ENCODE measurements at places on chromosomes 3 and 15.
A peak's percentile ranks its signal among the peaks of the same experiment; 100 is the strongest.

DNA sequence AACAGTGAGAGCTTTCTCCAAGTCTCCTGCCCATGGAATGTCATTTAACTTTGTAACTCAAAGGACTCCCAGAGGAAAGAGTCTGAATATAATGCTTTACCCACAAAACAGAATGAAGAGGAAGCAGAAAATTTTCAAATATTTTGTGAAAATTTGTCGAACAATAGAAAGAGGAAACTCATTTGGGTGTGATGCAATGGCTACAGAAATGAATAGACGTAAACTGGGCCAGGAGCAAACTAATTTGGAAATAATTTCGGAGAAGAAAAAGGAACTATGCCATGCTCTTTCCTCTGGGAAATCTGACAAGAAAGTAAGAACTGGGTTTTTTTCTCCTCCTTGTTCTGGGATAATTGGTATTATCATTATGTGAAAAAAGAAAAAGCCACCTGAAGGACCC lies 11.2 kb upstream of the SUMF1 start:
- DNase-seq, result no peak

- no peak for DNase-seq
Measured at GRCh38 chr15:48924528-48925393, 39.0 kb downstream of the SHC4 start.

- DNase-seq, result no peak
Measured at GRCh38 chr3:27578032-27578431, 93.8 kb upstream of the SLC4A7 start.

DNA sequence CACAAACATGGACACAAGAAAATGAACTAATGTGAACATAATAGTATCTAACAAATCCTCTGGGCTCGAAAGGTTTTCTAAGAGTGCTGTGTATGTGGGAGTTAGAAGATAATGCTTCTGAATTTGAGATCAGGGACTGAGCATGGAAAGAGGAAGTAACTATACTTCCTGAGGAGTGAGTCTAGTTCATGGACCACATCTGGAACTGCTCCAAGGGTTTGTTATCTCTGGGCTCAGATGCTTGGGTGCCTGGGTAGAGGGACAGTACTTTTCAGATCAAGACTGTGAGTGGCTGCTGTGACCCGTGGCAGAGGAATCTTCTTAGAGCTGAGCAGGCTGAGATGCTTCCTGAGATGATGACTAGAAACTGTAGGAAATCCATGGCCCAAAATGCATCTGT lies 28.5 kb downstream of the TBC1D23 start:
- DNase-seq, result no peak

DNA sequence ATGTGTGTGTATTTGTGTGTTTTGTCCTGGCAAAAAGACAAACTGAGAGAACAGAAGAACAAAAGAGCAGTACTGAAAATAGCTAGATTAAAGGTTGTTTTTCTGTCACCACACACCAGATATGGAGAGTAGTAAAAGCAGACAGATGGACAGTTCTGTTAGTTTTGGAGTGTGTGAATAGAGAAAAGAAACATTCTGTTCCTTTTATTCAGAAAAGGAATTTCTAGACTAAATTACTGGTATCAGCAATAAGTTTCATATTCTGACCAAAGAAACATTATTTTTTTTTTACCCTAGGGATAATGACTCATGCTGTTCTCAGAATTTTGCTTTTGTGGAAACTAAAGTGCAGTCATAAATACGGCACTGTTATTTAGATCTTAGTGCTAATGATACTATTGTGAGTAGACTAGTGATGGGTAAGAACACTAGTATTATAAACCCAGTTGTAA lies 32.9 kb downstream of the PIK3CA start:
- DNase-seq, result peak; percentile 60

DNA sequence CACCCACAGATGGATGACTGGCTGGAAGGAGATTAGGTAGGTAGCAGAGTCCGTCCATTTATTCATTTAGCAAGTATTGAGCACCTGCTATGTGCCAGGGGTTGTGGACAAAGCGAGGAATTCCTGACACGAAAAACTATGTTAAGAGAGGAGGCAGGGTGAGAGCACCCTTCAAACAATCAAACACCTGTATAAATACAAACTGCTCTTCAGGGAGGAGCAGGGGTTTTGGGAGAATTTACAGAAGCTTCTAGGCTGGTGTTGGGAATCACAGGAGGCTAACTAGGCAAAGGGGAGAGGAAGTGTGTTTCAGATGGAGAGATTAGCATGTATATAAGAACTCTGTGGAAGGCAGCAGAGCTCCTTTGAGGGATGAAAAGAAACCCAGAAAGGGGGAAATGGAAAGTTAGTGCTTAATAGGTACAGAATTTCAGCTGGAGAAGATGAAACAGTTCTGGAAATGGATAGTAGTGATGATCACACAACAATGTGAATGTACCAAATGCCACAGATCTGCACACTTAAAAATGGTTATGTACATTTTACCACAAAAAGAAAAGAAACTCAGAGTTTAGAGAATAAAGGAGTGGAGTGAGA lies 805 bp upstream of the SEC22C start:
- DNase-seq, result no peak
